ENCODE measurements at places on chromosomes 4 and X.

DNA sequence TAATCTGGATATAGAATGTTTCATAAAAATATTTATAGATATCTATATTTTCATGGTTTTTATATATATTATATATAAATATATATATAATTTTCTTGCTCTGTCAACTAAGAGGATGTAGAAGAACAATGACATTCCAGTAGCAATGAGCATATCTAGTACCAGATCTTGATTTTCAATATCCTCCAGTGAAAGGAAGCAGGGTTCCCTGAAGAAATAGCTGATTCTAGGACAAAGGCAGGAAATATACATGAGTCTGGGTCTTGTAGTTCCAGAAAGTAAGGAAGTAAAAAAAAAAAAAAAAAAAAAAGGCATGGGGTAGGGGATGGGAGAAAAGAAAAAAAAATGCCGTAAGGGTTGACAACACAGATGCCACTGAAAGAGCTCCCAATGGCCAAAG is 241.4 kb downstream of the RASL11B start:
- DNase-seq: no peak

DNA sequence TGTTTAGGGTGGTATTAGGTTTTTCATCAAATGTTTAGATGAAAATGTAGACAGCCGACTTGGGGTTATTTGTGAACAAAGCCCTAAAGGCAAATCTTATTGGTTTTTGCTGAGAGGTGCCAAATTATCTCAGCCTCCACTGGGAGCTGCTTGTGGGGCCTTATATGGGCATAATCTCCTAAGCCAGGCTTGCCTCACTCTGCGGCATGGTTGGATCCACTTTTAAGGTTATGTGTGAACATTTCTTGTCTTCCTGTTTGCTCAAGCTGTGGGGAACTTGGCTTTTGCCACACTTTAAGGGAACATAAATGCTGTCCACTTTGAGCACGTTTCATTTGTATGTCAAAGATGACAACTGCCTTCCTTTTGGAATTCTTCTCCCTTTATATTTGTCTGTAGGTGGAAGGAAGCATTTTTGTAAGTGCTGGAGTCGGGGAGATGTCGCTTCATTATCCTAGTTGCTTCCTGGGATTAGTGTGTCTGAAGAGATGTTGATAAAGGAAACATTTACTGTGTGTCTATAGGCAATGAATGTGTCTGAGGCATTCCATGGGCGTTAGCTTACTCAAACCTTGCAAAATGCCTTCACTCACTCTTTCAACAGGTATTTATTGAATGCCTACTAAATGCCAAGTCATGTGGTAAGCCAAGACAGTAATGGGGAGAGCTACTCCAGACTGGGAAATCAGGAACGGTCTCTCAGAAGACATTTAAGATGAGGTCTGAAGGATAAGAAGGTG is 78.3 kb downstream of the SLC9A6 start:
- DNase-seq: peak; percentile 64

DNA sequence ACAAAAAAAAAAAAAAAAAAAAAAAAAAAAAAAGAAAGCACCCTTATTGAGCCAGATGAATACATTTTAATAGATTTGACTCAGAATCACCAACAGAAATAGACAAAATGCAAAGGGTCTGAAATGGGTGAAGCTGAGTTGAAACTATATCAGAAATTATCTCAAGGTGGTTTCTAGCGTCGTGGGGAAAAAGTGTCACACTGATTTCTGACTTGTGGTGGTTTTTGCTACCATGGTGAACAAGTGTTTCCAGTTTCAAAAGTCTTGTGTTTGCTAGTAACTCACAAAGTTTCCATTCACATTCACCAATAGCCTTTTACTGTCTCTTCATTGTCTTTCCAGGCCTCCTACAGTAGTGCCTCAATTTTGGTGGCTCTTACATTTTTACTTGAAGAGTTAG is 135.5 kb downstream of the ARHGAP24 start:
- no peak for DNase-seq

DNA sequence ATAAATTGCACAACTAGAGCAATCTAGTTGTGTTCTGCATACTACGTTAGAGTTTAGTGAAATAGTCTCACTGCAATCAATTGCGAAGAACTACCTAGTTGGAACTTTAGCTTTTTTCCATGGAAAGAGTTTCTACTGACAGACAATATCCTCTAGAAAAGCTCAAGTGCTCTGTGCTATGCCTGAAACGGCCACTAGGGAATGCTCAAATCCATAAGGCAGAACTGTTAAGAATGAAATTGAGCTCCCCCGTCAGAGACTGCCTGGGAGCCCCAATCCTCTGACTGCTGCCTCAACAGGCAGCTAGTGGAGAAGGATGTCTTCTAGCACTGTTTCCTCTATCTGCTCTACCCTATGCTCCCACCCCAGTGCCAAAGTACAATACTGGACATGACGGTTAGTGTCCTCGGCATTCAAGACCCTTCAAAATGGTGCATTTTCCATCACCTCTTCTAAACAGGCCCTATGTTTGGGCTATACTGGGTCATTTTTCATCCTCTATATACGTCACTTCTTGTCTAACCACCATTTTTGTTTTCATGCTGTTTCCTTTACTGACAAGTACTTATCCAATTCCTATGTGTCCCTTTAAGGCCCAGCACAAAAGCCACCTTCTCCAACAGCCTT is 35.3 kb downstream of the FRMD7 start:
- DNase-seq: peak; percentile 62

GRCh38 chrX:16665089-16665488 is 15.1 kb downstream of the S100G start:
- no peak for DNase-seq

- no peak for DNase-seq
Observed at GRCh38 chrX:6813836-6814370, 279.0 kb upstream of the VCX3A start.

GRCh38 chrX:134423606-134424005 is 36.4 kb upstream of the HPRT1 start:
- peak; percentile 13 for DNase-seq

DNA sequence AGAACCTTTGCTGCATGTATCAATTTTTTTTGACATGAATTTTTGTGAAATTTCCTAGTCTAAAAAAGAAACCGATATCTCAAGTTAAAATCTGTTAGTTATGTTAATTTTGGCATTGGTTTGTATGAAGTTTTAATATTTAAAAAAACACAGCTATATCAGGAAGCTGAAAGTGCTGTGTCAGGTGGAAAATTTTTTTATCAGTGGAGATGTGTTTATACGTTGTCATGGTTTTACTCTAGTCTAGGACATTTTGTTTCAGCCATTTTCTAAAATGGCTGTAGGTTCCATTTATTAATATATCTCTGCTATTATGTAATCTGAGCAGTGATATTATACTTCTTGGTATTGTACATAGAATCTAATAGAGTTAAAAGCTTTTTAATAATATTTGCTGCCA is 34.2 kb downstream of the OCRL start:
- DNase-seq: no peak

- DNase-seq: no peak
Observed at GRCh38 chrX:74242484-74243138, 61.4 kb upstream of the ZCCHC13 start.

GRCh38 chr4:99054428-99054994 is 34.1 kb downstream of the ADH5 start:
- DNase-seq: no peak

DNA sequence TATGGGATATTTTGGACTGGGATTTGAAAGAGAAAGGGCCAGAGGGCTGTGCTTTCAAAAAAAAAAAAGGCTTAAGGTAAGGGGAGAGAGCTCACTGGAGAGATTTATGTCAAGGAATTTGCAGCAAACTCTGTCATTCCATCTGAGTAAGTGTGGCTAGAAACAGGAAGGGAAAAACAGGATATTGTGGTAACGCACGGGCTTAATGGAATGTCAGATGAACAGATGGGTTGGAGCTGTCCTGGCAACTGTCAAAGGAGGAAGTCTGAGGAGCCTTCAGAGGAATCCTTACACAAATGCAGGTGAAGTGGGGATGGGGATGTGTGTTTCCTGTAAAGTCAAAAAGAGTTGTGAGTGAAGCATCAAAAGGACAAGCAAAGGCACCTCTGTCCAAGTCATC is 15.1 kb upstream of the NKX3-2 start:
- DNase-seq: no peak

GRCh38 chr4:188196134-188196735 is 57.0 kb downstream of the TRIML1 start:
- no peak for DNase-seq

DNA sequence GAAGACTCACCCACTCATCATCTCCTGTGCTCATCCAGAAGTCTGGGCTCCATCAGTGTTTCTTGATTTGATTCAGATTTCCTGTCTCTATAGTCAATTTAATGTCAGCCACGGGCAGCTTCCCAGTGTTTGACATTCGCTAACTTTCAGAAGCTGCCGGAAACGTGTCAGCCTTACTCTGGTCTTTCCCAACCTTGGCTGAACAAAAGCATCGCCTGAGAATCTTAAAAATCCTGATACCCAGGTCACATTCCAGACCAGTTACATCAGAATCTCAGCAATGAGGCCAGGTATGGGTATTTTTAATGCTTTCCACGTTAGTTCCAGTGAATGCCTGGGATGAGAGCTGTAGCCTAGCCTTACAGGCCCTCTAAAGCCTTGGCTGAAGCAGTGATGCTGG is 233.8 kb downstream of the FRMPD4 start:
- no peak for DNase-seq

- DNase-seq: no peak
Observed at GRCh38 chr4:74742185-74742584, 52.1 kb downstream of the BTC start.

DNA sequence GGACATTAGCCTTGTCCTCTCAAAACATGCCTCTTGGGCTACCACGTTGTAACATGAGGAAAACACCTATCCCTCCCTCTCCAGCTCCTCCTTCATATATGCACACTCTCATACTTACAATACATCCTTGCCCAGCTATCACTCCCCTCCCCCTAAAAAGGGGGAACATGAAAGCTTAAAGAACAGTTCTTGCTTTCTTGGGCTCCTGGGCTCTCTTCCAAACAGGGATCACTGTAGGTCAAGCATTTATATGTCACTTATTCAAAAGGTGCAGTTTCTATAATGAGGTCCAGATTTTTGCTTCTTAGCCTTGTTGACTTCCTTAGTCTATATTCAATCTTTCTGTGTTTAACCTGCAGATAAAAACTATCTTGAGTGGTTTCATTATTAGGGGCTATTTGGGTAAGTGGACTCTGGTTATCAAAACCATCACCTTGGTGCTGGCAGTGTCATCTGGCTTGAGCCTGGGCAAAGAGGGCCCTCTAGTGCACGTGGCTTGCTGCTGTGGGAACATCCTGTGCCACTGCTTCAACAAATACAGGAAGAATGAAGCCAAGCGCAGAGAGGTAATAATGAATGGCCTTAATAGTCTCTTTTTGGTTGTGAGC is 119.4 kb downstream of the AKAP4 start:
- peak; percentile 26 for DNase-seq

DNA sequence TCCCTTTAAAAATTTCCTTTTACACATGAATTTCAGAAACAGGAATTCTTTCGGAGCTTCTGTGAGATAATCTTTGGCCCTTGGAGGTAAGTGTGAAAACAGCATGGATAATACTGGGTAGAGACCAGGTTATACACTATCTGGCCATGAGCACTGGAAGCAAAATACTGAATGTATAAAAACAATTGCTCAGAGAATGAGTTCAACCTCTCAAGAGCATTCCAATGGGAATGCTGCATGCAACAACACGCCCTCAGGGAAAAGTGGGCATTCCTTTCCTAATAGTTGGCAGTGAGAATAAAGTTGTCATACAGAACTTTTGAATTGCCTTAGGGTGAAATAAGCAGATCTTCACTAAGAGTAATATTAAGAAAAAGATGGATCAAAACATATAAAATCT is 574.8 kb upstream of the DIPK2B start:
- DNase-seq: peak; percentile 59

DNA sequence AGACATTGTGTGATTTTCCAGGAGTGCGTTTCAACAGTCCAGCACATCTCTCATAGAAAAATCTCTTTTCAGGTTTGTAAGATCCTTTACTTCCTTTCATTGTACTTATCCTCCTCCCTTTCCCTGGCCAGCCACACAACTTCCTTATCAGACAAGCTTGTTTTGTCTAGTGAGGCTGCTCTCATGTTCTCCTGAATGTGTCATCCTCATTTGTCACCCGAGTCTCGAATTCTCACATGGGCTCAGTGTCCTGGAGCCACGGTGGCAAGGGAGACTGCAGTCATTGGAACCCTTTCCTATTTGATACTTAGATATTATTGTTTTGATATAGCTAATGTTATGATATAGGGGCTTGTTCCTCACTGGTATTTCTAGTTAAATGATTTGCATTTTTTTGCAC is 16.9 kb downstream of the SYNPO2 start:
- DNase-seq: no peak

- DNase-seq: no peak
Observed at GRCh38 chr4:87981486-87981885, 6.0 kb downstream of the SPP1 start.

DNA sequence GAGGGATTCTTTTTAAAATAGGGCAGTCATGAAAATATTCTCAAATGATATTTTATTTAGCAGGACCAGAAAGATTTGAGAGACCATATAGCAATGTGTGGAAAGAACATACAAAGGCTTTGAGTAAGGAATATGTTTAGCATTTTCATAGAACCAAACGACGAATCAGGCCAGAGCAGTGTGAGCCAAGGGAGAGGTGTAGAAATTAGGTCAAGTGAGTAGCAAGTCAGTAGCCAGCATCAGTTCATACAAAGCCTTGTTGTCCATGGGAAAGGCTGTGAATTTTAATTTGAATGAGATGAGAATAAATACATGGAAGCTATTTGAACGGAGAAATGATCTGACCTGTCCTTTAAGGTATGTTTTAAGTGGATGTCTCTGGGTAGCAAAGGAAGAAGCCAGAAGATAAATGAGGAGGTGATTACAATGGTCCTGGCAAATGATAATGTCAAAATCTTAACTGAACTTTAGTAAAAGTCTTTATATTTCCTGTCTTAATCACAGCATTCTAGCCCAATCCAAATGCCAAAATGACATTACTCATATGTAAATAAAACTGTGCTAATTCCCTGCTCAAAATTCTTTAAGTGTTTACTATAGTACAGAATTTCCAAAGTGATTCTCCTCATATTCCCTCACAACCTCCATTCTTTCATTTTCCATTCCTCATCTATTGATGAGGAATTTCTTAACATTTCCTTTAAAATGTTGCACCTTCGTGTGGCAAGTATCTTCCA is 155.7 kb upstream of the SLIT2 start:
- no peak for DNase-seq

GRCh38 chr4:160370046-160370445 is 1267.2 kb downstream of the RAPGEF2 start:
- no peak for DNase-seq

DNA sequence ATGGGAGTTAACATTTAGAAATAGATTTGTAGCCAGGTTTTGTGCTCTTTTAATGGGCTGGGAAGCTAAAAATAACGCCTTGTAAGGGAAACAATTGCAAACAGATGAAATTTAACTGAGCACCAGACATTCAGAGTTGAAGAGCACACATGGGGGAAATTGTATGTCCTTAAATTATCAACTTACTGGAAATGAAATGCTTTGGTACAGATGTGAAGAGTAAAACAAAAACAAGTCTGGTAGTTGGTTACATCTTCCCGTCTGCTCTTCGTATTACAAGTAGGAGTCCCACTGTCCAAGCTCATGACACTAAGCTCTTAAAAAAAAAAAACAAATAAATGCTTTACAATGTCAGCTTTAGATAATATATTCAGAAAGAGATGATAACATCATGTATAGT is 59.5 kb upstream of the RPA4 start:
- DNase-seq: no peak

- no peak for DNase-seq
Observed at GRCh38 chr4:24260923-24261564, 323.3 kb downstream of the DHX15 start.

GRCh38 chr4:98663226-98664006 is 5.0 kb upstream of the TSPAN5 start:
- no peak for DNase-seq

GRCh38 chrX:20427173-20427770 is 160.6 kb upstream of the RPS6KA3 start:
- DNase-seq: no peak
